ENCODE measurements at places on chromosomes 2 and 18.
A peak's percentile ranks its signal among the peaks of the same experiment; 100 is the strongest.

DNA sequence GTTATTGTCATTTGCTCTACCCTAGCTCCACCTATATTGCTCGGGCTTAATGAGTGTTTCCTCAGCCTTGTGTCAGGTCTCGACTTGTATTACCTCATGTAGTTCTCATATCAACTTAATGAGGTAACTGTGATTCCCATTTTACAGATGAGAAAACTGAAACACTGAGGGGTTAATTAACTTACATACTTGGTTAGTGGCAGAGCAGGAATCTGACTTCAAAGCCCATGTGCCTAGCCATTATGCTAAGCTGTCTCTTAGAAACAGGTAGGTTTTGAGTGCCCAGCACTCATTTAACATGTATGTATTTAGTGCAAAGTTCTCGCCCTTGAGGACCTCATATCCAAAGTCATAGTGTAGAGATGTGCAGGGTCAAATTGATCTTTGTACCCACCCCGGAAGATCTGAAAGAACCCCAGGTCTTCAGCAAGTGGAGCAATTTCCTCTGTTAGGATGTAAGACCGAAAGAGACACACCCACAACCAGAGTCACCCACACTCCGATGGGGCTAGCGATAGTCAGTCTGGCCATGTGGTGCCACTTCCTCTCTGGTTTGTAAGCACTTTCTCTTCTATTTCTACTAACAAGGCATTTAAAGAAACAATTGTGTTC lies 121.0 kb upstream of the SLC39A10 start:
- no peak for DNase-seq

DNA sequence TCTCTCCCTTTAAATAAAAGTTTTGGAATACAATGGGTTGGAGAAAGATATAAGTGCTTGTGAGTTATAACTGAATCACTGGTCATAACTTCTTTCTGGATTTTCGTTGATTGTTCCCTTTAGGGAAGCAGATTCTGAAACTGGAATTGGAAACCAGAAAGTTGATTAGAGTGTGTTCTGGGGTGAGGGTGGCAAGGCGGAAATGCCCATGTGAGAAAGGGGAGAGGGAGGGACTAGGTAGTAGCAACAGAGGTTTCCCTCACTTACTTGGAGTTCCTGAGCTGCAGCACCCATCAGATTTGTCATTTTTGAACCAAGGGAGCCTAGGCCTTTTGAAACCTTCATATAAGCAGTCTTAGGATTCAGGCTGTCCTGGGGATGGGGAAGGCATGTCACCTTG lies 453.4 kb downstream of the KCNJ3 start:
- no peak for DNase-seq

DNA sequence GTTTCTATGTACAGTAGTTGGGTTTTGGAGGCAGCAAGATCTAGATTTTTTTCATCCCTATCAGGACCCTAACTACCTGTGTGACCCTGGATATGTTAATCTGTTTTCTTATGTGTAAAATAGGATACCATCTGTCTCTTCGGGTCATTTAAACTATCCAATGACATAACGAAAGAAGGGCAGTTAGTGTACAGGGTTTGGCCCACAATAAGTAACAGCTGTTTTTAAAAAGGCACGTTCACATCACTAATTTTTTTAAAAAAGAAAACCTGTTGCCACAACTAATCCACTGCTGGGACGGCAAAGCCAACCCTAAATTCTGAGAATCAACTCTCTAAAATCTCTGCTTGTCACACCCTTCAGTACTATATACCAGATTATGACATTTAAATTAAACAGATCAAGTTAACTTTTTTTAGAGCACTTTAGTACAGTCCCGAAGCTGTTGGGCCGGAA lies 869 bp downstream of the USP40 start:
- no peak for DNase-seq

- no peak for DNase-seq
Measured at GRCh38 chr2:16302431-16303272, 362.3 kb downstream of the MYCN start.

- DNase-seq: peak; percentile 35
Measured at GRCh38 chr18:72436401-72436800, 107.7 kb downstream of the CBLN2 start.

- no peak for DNase-seq
Measured at GRCh38 chr2:202335791-202336467, 40.2 kb upstream of the BMPR2 start.

GRCh38 chr2:237574894-237575868 lies 8.8 kb downstream of the PRLH start:
- no peak for DNase-seq

DNA sequence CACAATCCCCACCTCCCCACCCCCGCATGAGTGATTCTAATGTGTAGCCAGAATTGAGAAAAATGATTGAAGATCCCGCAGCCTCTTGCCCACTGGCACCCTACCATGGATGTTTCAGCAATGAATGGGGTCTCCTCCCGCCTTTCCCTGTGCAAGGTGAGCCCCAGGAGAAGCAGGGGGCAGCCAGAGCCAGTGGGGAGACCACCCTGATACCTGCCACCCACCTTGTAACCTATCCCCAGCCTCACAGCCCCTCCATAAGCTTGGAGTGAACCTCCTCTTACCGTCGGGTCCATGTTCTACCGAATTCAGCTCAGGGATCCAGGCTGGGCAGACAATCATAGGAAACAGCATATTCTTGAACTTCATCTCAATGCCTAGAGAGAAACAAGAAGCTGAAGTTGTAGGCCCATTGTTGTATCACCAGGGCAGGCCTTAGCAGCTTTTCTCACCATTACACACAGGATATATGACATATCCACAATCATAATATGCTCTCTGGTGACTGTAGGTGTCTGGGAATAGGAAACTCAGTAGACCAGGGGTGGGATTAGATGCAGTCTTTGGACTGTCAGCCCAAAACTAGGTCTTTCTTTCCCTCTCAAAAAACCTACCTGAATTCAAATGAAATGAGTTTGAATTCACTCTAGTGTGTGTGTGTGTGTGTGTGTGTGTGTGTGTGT lies 30.9 kb downstream of the XDH start:
- DNase-seq: no peak

Measured in NCI-H774 (cell line).